DMS79 (cell line): ENCODE measurements at places on chromosomes 1 and 21.

- no peak for DNase-seq
Measured at GRCh38 chr1:109947582-109948284, 36.8 kb upstream of the AHCYL1 start.

GRCh38 chr21:43667191-43667904 lies 8.0 kb downstream of the RRP1B start:
- peak; percentile 84 for DNase-seq

GRCh38 chr1:234235434-234235881 lies 137.8 kb upstream of the COA6 start:
- DNase-seq = no peak

DNA sequence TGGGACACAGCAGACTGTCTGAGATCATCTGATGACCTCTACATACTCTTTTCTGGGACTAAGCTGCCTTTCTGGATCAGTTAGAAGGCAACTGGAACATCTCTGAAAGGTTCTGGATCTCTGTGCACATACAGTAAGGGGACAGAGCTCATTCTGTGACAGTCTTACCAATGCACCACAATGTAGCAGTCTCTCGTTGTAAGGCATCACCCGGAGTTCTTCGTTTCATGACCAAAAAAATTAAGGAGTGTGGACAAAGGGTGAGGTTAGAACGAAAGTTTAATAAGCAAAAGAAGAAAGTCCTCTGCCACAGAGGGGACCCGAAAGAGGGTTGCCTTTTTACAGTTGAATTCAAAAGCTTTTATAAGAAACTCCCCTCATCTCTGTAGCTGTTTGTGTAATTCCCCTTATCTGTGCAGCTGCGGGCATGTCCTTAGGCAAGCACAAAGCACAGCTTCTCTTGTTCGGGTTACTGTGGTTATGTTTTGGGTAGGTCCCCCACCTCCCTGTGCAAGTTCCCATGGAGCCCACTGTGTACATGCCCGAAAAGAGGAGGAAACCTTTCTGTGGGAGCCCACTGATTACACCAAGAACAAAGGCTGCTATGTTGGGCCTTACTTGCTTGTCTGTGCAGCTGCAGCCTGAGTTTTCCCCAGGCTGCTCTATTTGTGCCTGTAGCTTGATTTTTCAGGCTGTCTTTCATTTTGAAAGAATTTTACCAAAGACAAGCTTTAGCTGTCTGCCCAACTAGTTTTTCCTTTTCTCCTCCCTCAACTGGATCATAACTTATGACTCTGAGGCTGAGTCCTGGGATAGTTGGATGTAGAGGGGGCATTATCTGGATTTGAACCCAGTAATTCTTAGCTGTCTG lies 53.1 kb upstream of the CACNA1E start:
- DNase-seq = no peak

DNA sequence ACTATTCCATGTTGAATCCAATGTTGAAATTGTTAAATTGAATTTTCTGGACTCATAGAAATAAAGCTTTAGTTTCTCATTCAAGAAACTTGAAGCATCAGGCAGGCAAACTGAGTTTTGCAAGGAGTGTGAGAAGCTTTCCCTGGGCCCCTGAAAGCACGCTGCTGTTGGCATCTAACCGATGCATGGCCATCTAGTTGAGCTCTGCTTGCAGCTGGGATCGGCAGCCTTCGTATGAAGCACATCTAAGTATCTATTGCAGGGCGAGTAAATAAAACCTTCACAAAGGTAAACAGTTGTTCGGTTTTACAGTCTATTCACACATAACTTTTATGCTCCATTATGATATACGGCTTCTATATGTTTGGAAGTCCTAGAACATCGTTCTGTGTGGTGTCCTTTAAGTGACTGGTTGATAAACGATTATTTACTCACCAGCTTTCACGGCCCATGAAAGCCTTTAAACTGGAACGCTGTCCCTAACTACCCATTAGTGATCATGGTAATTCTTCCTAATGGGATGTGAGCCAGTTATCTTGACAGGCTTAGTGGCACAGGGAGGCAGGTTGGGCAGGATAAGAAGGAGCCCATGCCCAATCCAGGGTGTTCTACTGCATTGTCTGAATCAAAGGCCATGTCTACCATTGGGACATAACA lies 71.7 kb downstream of the SEC16B start:
- peak; percentile 68 for DNase-seq

DNA sequence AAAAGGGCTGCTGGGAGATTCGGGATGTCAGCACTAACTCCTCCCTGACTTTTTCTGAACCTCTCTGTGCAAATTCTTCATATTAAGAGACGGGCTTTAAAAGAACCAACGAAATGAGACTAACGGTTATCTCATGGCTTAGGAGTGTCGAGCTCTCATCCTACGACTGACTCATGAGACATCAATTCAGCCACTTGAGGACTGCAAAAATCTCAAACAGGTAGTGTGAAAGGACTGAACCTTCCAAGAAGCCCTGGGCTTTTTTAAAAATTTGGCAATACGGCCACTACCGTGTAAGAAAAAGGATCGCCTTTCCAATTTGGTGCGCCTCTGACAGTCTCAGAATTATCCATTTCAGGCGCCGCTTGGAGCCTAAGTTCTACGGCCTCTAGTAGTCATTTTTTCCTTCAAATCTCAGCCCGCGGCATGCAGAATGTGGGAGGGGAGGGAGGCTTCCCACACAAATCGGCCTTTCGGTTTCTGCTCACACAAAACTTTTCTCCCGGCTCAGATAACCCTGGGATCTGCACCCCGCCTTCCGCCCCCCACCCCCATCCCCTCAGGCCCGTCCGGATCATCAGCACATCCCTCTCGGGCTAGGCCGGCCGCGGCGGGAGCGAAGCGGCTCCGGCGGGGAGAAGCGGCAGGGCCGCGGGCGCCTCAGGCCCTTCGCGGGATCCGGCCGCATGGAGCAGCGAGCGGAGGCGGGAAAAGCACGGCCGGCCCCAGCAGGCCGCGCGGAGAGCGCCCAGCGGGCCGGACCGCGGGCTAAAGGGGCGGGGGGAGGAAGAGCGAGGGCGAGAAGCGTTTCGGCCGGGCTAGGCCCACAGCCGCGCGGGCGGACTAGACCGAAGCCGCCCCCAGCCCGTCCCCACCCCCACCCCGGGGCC lies 618 bp downstream of the HNRNPR start:
- DNase-seq = peak; percentile 49

DNA sequence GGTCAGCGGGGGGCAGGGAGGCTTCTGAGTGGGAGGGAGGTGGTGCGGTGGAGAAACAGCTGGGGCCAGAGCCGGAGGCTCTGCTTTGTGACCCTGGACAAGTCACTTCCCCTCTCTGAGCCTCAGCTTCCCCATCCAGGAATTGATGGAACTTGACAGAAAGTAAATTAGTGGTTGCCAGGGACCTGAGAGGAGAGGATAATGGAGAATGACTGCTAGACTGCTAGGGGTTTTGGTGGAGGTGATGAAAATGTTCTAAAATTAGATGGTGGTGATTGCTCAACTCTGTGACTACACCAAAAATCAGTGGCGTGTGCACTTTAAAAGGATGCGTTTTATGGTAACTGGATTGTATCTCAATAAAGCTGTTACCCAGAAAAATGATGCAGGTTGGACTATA lies 100.9 kb downstream of the ARHGEF10L start:
- no peak for DNase-seq

DNA sequence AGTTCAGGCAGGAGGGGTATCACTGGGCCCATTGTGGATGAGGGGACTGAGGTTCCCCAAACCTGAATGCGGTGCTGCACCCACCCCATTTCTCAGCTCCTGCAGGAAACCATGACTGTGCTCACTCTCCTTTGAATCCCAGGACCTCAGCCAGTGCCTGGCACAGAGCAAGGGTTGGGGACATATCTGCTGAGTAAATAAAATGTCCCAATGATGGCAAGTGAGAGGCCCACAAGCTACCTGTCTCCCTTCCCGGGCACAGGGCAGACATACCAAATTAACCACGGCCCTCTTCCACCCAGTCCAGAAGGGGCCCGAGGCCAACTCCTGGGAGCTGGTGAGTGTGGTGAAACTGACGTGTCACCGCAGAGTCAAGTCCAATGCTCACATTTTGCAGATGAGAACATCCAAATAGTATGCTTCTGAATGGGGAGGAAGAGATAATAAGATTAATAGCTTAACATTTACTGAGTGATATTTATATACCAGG lies 97.6 kb downstream of the EPHB2 start:
- DNase-seq = peak; percentile 11

- DNase-seq = no peak
Measured at GRCh38 chr1:244779410-244779809, 56.0 kb upstream of the COX20 start.

GRCh38 chr1:64133036-64133435 lies 70.4 kb upstream of the UBE2U start:
- DNase-seq = no peak

GRCh38 chr1:180720753-180721152 lies 88.9 kb downstream of the XPR1 start:
- DNase-seq = no peak

GRCh38 chr21:44442266-44443125 lies 12.8 kb upstream of the LRRC3 start:
- no peak for DNase-seq

- no peak for DNase-seq
Measured at GRCh38 chr21:36396971-36397370, 11.8 kb downstream of the CHAF1B start.

DNA sequence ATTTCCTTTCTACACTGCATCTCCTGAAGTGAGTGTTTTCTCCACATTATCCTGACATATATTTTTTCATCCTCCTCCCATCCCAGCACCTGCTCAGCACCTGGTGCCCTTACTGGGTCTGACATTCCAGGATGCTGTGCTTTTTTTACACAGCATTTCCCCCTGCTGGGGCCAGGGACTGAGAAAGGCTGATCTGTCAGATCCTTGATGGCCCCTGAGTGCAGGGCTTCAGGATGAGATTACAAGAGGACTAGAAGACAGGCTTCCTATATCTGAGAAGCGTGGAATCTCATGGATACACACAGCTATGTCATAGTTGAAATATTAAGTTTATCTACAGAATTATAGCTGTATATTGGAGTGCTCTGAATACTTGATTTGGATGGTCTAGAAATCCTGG lies 24.4 kb downstream of the RCAN1 start:
- no peak for DNase-seq

DNA sequence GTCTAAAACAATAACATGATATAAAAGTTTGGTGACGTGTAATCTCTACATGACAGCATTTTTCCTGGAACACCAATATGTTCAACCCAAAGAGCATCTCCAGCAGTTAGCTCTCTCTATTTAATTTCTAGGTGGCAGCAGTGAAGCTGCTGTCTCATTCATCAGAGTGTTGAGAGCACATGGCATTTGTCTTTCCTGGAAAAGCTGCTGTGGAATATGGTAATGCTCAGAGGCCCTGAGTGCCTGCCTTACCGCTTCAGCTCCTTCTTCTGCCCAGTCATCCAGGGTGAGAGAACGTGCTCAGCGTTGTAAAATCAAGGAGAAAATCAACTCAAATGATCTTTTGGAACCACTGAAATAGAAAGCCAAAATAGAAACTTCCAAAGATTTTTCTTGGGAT lies 640.7 kb downstream of the ADGRL2 start:
- no peak for DNase-seq

DNA sequence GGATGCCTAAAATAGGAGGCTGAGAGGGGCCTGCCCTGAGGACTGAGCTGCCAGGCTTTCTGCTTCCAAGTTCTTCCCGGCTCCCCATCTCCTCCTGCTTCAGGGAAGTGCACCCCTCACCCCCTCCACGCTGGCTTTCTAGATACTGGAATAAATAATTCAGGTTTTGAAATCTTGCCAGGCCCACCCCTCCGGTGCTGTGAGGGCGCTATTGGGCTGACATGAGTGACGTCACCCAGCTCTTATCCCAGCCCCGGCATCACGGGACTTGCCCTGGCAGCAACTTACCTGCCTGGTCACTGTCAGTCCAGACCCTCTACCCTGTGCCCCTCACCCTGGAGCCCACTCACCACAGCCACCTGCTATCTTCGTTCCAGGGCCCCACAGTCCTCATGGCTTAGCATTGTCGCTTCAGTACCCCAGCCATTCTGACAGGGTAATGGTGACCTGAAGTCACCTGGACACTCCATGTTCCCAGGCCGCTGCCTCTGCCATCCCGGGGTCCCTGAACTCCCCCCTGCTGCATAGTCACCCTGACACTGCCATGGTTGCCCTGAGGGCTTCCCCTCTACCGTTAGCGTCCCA lies 819 bp upstream of the GPR3 start:
- no peak for DNase-seq

GRCh38 chr1:77476475-77476874 lies 194.7 kb downstream of the AK5 start:
- DNase-seq = no peak

DNA sequence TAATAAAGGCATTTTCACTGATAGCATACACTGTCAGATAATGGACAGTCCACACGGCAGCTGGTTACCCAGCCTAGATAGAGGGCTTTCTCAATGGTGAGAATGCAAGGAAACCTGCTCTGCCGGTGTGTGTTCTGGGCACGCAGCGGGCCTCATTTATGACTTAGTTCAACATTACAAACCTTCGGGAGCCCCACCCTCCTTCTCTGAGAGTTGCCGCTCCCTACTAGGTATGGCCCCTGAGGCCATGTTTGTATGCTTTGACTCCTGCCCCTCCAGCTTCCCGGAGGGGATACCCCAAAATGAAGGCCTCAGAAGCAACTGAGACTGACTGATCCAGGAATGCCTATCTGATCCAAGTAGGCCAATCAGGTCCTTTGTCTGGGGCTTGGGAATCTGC lies 17.2 kb upstream of the FABP3 start:
- no peak for DNase-seq

GRCh38 chr1:59314776-59315528 lies 18.1 kb downstream of the FGGY start:
- no peak for DNase-seq

DNA sequence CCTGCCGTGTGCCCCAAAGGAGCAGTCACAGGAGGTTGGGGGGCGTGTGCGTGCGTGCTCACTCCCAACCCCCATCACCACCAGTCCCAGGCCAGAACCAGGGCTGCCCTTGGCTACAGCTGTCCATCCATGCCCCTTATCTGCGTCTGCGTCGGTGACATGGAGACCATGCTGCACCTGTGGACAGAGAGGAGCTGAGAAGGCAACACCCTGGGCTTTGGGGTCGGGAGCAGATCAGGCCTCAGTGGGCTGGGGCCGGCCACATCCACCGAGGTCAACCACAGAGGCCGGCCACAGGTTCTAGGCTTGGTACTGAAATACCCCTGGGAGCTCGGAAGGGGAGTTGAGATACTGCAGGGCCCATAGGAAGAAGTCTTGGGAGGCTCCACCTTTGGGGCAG lies 23.5 kb downstream of the COL6A1 start:
- DNase-seq = no peak

GRCh38 chr1:240808381-240808780 lies 196.4 kb upstream of the GREM2 start:
- DNase-seq = no peak

DNA sequence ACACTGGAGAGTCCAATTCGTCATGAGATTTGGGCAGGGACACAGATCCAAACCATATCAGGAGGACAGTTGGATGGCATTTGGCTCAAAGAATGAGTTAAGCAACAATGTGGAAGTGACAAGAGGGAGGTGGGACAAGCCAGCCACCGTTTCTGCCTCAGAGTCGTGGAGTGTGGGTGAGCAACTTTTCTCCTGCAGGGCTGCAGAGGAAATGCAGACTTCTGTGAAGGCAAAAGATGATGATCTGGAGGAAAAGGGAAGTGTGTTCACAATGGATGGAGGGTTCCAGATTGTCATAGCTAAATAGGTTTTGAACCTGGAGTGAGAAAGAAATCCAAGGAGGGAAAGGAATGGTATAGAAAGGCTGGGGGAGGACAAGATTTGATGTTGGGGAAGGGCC lies 16.4 kb upstream of the KANK4 start:
- DNase-seq = no peak

GRCh38 chr21:15823486-15824150 lies 93.8 kb downstream of the USP25 start:
- DNase-seq = no peak

GRCh38 chr1:218383681-218384080 lies 38.5 kb downstream of the TGFB2 start:
- DNase-seq = no peak
